ENCODE measurements at places on chromosomes 6 and 20.

DNA sequence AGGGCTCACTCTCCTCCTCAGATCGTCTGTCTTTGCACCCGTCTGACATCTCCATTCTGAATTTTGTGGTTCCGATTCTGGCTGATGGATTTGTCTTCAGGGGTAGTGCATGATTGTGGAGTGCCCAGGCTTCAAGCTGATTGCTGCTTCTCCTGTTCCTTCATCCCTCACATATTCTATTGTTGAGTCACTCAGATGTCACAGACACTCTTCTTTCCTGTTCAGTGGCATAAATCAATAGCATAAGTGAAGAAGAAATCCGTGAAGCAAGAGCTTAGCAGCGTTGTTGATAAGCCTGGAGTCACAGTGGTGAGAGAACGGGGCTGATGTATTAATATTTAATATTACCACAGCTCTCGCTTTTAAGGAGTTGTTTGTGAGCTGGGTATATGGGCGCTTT, 152.5 kb downstream of the MTHFD1L start:
- no peak for DNase-seq

DNA sequence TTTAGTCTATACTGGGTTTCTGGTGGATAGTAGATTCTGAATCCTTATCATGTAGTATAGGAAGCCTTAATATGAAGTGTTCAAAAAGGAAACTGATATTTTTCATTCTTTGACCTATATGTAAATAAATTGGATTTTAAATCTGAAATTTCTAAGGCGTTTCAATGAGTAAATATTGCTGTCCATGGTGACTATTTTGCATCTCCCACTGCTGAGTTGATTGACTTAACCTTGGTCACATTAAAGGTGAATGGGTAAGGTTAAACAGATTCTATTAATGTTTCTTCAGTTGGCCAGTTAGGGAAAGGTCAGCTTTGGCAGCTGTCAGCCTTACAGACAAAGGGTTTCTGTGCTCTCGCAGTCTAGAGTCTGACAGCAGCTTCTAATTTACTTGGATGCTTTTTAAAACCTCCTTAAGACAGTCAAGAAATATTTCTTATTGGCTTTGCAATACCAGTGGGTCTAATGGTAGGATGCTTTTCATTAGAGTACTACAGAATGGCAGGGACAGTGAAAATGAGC, 24.8 kb downstream of the PRIM2 start:
- no peak for DNase-seq

DNA sequence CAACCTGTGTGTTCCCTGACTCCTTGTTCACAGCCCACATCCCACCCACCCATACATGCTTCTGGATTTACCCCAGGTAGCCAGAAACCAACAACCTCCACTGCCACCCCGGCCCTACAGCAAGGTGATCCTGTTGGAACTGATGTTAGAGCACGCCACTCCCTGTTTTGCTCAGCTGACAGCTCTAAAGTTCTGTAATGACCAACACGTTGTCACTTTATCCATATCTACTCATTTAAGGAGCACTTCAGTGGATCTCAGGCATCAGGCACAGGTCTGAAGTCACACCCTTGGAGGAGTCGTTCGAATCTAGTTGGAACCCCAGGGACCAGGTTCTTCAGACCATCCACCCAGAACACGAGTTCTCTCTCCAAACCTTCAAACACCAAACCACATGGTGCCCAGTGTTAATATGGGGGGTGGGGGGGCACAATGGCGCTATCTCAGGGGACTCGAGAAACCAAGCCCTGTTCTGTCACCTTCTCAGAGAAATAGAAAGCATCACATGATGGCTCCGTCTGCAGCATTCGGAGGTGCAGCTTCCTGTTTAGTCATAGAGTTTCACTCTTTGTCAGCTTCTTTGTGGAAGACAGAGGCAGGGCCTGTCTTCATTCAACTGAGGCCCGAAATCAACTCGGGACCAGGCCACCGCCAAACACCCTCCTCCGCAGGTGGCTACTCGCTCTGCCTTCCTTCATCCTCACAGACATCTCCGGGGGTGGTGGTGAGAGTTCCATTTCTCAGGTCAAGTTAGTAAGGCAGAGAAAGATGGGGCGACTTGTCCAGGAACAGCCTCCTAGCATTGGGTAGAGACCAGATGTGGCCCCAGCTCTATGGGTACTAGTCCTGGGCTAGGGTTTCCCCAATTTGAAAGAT, 142.2 kb downstream of the NFATC2 start:
- DNase-seq, result peak; percentile 84

DNA sequence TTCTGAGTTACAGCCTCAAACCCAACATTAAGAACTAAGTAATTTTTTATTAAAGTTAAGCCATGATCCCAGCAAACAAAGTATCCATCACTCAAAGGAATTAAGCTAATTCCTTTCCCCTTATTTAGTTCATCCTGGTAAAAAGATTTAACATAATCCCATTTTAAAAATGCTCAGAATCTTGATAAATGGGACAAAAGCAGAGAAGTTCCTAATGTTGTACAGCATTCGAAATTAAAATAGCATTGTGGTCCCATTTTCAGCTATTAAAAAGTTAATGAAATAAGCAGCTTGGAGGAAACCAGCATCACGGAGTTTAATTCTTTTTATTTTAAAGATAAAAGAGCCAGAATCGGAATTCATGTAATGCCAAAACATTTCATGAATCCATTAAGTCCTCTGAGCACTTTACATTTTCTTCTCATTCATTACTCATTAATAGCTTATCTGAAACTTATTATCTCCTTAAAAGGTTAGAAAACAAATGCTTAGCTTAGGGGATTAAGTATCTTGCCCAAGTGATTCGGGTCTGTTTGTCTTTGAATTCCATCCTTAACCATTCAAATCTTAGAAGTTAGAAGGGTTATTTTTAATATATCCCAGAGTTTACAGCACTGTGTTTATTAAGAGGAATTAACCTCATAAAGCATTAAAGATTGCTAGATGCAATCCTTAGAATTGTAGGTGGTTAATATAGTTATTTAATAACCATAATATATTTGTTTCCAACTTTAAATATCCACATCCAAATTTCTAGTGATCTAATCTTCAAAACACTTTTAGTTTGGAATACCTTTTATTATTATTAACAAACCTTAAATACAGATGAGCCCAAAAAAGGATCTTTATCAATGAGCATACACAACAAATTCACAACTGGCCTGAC, 11.2 kb downstream of the RBM39 start:
- no peak for DNase-seq

DNA sequence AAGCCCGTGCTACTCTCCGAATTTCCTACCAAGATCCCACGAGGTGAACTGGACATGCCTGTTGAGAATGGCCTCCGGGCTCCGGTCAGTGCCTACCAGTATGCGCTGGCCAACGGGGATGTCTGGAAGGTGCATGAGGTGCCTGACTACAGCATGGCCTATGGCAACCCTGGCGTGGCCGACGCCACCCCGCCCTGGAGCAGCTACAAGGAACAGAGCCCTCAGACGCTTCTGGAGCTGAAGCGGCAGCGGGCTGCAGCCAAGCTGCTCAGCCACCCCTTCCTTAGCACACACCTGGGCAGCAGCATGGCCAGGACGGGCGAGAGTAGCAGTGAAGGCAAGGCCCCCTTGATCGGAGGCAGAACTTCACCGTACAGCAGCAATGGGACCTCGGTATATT, 8.0 kb upstream of the FAM83D start:
- DNase-seq, result no peak

DNA sequence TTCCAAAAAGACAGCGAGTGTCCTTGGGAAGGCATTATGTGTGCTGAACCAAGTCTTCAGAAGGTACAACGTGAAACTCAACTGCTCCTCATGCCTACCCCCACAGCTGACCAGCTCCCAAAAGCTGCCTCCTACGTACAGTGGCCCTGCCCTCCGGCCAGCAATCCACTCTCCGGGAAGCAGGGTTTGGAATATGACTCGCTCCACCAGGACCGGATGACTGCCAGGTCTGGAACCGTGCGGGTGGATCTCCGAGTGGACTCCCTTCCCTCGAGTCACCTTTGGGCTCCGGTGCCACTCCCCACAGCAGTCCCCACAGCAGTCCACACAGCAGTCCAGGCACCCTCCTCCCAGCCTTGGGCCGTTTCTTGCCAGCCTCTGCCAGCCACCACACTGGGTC, 4.3 kb downstream of the ZBTB46 start:
- no peak for DNase-seq

GRCh38 chr20:11686195-11686594, 231.5 kb upstream of the BTBD3 start:
- DNase-seq, result no peak

DNA sequence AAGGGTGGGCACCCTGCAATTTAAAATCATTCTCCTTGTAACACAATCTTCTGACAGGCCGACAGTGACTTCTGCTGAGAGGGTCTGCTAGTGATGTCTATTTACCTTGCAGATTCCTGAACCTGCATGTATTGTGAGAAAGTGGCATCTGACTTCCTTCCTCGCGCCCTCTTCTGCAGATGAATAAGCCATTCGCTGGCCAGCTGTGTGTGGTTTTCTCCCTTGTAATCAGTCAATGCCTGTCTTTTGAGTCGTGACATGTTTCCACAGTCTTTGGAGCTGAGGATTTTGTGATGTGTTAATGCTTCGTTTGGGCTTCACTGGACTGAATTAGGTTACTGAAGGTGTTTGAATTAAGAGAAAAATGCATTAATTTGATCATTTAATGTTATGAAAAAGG, 125.3 kb downstream of the GRM1 start:
- DNase-seq, result no peak

DNA sequence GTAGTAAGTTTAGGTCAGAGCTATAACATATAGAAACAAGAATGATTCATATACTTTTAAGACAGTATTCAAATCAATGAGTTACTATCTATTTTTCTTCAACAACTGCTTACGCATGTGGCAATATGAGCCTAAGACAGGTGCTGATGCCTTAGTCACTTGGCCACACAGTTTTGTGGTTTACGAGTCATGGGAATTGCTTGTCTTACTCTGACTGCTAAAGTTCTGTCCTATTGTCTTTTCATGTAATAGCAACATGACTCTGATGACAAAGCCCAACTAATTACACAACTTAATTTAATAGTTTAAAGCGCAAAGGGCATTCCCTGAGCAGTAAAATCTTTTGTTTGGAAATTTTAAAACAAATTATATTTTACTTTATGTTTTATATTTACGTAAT, 159.3 kb upstream of the CENPW start:
- no peak for DNase-seq

DNA sequence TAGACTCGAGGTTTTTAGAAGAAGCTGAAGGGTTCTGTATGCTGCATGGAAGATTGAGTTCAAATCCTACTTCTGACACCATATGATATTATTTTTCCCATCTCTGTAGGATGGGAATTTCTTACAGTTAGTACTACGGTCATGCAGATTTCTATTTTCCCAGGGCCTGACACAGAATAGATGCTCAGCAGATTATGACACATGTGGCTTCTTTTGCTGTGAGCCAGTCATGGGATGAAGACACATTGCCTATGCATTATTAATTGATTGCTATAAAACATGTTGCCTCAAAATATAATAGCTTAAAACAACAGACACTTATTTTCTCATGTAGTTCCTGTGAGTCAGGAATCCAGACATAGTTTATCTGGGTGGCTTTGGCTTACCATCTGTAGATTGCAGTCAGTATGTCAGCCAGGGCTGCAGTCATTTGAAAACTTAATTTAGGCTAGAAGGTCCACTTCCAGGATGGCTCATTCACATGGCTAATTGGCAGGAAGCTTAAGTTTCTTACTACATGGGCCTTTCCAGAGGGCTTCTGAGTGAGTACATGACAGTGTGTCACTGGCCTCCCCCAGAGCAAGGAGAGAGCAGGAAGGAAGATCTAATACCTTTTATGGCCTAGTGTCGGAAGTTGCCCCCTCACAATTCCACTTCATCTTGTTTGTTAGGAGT, 29.5 kb downstream of the TOP1 start:
- no peak for DNase-seq

GRCh38 chr6:30202366-30202765, 10.8 kb downstream of the TRIM26 start:
- DNase-seq, result no peak

DNA sequence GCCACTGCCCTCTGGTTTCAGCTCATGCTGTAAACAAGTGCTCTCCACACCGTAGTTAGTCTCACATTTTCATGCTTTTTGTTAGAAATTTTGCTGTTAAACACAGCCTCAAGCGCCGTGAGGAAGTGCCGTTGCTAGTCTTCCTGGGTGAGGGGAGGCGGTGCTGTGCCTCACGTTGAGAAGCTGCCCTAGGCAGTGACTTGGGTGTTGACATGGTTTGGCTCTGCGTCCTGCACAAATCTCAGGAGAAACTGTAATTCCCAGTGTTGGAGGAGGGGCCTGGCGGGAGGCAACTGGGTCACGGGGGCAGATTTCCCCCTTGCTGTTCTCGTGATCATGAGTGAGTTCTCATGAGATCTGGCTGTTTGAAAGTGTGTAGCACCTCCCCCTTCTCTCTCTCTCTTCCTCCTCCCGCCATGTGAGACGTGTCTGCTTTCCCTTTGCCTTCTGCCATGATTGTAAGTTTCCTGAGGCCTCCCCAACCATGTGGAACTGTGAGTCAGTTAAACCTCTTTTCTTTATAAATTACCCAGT, 95.8 kb downstream of the ERMARD start:
- DNase-seq, result no peak

- peak; percentile 2 for DNase-seq
Observed at GRCh38 chr6:28105245-28105639, 19.2 kb upstream of the ZSCAN16 start.

- no peak for DNase-seq
Observed at GRCh38 chr6:103715269-103715668, 1144.5 kb downstream of the HACE1 start.

DNA sequence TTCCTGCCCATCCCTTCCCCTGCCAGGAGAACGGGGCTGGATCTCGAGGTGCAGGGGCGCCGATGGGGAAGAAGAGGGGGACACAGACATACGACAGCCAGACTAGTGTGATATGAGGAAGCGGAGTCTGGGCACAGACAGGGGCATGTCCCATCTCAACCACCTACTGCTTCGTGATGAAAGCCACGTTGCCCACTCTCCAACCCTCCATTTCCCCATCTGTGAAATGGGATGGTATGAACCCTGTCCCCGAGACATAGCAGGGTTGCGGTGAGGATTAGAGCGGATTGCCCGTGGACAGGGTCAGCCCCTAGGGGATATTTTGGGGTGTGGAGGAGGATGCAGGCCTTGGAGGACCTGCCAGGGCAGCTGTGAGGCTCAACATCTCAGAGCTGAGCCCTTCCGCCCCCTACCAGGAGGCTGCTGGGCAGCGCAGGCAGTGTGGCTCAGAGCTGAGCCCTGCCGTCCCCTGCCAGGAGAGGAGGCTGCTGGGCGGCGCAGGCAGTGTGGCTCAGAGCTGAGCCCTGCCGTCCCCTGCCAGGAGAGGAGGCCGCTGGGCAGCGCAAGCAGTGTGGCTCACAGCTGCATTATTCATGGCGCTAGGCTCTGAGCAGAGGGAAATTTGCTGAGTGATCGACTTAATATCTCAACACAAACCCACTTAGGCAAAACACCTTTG, 71.7 kb downstream of the GRM4 start:
- DNase-seq, result no peak
